ENCODE measurements at places on chromosomes 2 and 18.

DNA sequence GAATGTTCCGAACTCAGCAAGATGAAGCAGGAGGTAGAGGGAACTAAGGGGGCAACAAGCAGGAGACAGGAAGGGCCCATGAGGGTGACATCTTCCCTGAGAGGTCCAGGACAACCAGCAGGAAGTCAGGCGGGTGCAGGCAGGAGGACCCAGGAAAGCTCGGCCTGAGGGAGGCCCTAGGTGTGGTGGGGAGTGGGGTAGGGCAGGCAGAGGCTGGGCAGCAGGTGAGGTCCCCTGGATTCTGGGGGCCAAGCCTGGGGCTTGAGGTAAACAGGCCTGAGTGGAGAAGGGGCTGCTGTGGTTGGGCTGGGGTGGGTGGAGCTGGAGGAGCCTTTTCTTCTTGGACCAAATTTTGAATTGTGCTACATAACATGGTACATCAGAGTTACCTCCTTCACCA is 4.1 kb upstream of the ALPG start:
- DNase-seq: no peak

- DNase-seq: no peak
Observed at GRCh38 chr18:6575908-6576307, 153.6 kb upstream of the ARHGAP28 start.

GRCh38 chr2:235666213-235666781 is 172.5 kb downstream of the AGAP1 start:
- DNase-seq: peak; percentile 69

DNA sequence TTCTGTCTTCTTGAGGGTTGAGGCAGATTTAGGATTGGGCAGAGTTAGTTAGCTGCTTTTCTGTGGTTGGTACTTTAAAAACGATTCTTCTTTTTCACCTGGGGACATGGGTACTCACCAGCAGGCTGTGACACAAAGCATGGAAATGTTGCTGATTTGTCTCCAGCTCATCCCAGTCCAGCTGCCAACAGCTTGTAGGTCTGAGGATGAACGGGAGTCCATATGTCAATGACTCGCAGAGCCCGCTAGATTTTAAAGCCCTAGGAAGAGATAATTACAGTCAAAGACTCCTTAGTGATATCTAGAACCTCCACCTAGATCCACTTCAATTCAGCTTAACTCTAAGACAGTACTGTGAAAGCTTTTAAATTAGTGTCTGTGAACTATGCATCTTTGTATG is 20.8 kb downstream of the DOK1 start:
- no peak for DNase-seq

DNA sequence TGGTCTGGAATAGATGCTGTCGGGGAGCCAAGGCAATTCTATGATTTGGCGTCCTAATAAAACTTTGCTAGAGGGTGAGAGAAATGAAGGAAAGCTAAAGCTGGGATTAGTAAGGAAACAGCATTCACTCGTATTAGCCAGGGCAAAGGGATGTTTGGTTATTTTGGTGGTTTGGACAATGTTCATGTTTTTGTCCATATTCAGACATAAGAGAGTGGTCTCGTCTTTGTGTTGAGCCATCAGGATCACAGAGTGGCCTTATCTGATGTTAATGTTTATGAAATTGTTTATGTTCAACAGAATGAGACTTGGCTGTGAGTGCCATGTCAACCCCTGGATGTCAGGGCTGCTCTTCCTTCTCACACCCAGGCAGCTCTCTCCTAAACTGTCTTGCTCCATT is 58.9 kb upstream of the EPC2 start:
- DNase-seq: no peak

DNA sequence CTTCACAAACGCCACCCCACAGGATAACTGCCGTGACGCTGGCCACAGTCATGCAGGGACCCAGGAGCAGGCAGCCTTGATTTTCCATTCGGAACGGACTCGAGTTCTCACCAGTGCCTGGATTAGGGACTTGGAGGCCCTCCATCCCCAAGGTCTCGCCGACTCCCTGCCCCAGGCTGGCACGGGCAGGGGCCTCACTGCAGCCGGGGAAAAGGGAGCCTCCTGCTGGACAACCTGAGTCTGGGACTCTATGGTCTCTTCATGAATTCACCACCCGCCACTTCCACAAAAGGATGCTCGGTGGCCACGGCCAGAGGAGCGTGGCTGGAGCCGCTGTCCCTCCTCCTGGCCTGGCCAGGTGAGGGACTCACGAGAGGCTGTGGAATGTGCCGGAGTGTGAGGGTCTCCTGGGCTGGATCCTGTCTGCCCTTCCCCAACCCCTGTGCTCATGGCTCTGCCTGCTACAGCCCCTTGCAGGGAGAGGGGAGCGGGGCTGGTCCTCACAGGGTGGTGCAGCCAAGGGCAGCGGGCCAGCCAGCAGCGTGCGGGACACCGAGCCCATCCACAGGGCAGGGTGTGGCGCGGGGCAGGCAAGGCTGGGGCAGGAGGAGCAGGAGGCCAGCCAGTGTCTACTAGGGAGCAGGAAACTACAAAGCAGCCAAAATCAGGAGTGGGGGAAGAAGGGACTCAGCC is 42.3 kb downstream of the AQP12A start:
- DNase-seq: no peak

DNA sequence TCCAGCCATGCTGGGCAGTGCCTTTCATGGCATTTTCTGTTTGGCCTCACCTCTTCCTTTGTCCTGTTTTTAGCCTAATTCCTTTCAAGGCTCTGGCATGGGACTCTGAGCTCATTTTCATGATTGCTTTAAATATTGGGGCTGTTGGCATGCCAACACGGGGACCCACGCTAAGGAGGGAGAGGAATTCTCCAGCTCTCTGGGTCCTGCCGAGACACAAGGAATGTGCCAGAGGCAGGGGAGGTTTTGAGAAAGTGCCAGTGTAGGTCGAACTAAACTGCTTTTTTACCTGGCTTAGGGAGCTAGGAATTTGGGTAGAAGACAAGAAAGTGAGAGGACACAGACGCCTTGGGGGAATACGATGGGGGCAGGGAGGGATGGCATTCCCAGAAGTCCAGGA is 42.3 kb downstream of the RPL37A start:
- DNase-seq: no peak

- no peak for DNase-seq
Observed at GRCh38 chr2:195711478-195711877, 54.5 kb downstream of the SLC39A10 start.

DNA sequence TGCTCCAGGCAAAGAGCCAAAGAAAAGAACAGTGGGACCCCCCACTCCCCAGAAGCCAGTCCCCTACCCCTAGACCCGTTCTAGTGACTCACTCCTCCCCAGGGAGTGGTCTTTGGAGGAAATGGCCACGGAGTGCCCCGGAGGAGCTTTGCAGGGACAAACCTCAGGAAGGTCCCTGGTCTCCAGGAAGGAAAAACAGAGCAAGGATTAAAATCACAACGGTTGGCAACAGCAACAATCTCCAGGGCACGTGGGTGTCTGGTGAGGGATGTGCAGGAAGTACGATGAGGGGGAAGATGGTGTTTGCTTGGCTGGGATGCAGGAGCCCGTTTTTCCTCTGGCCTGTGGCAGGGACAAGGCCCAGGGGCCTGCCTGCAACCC is 135.0 kb downstream of the SMAD2 start:
- peak; percentile 40 for DNase-seq

GRCh38 chr18:73752965-73753364 is 394.7 kb downstream of the FBXO15 start:
- DNase-seq: no peak

GRCh38 chr2:188580738-188581137 is 289.1 kb downstream of the GULP1 start:
- DNase-seq: no peak

GRCh38 chr2:189751080-189751658 is 11.4 kb downstream of the OSGEPL1 start:
- DNase-seq: peak; percentile 49

- no peak for DNase-seq
Observed at GRCh38 chr2:527581-527980, 149.6 kb downstream of the TMEM18 start.

- no peak for DNase-seq
Observed at GRCh38 chr18:32548688-32549087, 78.0 kb upstream of the GAREM1 start.

- no peak for DNase-seq
Observed at GRCh38 chr2:10990561-10991111, 78.9 kb downstream of the KCNF1 start.

- no peak for DNase-seq
Observed at GRCh38 chr2:238942726-238943300, 94.9 kb downstream of the TWIST2 start.
